Naive B cell (primary cell): ENCODE measurements at places on chromosomes 2 and 18.
A peak's percentile ranks its signal among the peaks of the same experiment; 100 is the strongest.

DNA sequence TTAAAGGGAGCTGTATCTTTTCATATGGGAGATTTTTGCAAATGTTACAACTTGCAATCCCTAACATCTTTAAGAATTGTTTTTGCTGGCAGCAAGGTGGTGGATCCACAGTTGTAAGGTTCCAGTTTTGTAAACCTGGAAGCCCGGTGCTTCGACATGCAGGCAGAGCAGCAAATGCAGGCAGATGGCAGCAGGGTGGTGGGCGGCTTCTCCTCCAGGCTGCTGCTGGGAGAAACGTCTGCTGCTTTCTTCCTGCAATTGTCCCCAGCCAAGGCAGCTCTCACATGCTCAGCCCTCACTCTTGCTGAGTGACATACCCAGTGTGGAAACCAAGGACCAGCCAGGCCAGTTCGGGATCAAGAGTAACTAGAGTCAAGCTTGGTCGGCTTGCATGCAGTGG is 166.0 kb downstream of the SEPTIN10 start:
- no peak for DNase-seq

DNA sequence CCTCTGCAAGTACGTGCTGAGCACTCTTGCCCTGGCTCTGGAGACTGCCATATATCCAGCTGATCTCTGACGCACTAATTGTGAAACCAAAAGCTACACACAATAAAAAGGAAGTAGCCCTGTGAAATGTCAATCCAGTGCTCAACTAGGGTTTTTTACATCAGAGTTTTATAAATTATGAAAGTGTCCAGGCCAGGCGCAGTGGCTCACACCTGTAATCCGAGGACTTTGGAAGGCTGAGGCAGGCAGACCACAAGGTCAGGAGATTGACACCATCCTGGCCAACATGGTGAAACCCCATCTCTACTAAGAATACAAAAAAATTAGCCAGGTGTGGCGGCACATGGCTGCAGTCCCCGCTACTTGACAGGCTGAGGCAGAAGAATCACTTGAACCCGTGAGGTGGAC is 24.5 kb upstream of the PEX13 start:
- DNase-seq, result peak; percentile 84

DNA sequence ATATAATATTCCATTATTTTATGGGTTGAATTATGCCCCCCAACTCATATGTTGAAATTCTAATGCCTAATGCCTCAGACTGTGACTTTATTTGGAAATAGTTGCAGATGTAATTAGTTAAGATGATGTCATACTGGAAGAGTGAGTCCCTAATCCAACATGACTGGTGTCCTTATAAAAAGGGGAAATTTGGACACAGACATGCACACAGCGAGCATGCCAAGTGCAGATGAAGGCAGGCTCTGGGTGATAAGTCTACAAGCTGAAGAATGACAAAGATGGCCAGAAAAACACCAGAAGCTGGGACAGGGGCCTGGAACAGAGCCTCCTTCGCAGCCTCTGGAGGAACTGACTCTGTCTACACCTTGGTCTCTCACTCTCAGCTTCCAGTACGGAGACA is 10.0 kb upstream of the ASAP2 start:
- no peak for DNase-seq

DNA sequence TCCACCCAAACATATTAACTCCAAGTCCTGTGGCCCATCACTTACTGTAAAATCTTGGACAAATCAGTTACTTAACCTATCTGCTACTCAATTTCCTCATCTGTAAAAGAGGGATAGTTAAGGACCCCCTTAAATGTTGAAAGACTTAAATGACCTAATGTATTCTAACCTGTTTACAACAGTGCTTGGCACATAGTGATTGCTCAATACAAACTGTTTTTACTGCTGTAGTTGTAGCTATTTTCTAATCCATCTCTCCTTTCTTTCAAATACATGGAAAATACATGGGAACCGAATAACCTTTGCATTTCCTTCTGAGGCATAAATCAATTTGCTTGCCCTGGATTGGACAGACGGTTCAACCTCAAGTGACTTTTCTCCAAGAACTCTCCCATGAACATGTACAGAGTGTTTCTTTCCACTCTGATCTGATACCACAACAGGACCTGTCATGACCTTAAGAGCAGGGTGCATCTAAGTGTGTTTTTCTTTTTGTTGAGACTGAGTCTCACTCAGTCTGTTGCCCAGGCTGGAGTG is 2.7 kb downstream of the LNPK start:
- no peak for DNase-seq

- no peak for DNase-seq
Observed at GRCh38 chr2:28801726-28802125, 8.9 kb upstream of the SPDYA start.

- no peak for DNase-seq
Observed at GRCh38 chr2:65367524-65367923, 64.9 kb downstream of the SPRED2 start.

GRCh38 chr2:49515996-49516782 is 361.9 kb upstream of the FSHR start:
- DNase-seq, result no peak

DNA sequence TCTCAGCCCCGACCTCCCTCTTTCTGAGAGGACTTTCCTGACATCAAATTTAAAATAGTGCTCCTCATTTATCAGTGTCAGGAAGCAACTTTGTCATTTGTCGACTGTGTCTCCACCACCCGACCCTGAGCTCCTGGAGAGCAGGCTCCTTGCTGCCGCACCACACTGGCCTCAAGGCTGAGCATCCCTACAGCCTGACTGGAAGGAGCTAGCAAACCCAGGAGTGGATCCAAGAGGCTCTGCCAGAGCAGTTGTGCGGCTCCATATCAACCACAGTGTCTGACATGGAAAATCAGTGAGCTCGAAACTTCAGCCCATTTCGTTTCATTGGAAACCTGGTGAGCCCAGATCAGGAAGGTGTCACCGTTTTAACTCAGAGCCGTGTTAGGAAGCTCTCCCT is 125.2 kb downstream of the PTGR3 start:
- no peak for DNase-seq

- no peak for DNase-seq
Observed at GRCh38 chr2:26936855-26937254, 33.6 kb upstream of the MAPRE3 start.

DNA sequence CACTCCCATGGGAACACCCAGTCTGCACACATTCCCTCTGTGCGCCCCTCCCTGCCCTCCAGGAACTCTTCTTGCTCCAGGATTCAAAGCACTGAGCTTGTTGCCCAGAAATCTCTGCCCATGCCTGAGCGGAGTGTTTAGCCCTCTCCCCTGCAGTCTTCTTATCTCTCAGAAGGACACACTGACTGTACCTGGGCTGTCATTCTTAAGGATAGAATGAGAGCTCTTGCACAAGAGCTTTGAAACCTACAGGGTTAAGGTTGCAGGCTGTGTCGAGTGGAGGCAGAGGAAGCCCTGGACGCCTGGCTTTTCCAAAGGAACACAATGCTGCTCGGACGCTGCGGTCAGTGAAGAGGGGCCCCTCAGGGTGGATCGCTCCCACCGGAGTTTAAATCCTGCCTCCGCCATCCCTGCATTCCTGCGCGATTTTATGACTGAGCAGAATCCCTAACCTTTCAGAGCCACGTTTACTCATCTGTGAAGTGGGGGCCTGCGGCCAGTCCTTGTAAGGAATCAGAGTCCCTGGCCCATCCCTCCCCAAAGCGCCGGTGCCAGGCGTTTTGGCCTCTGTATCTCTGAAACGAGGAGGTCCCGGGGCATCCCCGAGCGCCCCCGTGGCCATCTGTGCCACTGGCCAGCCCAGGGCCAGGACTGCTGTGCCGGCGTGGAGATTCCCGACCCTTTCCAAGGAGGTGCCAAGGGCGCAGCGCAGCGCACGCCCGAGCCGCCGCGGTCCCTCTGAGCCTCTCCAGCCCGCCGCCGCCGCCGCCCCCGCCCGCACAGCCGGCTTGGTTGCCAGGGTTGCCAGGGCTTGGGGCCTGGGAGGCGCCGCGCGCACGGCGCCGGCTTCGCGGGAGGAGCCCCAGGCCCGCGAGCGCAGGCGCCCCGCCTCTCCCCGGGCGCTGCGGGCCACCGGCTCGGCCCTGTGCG is 58.9 kb downstream of the FAM168B start:
- no peak for DNase-seq

DNA sequence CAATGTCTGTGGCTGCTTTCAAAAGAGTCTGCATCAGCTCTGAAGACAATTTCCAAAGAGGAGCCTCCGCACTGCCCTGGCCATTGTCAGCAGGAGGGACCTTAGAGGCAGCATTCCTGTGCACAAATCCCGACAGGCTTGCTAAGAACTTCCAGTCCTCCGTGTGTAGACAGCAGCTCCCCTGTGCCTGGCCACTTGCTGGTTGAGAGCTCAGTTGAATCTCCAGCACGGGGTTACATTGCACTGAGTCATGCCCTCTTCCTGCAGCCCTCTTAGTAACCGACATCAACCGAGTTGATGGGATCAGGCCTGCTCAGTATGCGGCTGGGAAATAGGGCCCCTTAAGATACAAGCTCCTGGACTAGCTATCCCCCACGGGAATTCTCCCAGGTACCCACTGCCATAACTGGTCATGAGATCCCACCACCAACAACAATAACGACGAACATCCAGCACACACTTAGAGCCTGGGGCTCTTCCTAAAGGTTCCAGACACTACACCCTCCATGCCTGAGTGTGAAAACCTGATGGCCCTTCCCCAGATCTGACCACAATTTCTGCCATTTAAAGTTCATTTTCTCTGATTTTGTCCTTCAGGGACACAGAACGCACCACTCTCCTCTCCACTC is 12.0 kb downstream of the ATP6V1B1 start:
- no peak for DNase-seq

DNA sequence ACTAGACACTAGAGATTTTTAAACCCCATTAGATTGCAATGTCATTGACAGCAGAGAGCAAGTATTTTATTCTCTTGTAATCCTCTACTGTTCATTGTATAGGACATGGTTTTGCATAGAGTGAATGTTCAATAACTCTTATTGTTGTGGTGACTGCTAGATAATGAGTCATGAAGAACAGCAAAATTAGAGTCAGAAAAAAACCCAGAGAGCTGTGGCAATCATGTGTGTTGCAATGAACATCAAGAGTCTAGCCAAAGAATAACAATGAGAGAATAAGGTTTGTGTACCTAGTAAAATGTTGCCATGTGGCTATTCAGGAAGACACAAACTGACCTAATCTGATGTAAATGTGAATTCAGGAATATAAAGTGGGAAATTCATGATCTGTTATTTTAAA is 684.0 kb downstream of the DSC3 start:
- no peak for DNase-seq

DNA sequence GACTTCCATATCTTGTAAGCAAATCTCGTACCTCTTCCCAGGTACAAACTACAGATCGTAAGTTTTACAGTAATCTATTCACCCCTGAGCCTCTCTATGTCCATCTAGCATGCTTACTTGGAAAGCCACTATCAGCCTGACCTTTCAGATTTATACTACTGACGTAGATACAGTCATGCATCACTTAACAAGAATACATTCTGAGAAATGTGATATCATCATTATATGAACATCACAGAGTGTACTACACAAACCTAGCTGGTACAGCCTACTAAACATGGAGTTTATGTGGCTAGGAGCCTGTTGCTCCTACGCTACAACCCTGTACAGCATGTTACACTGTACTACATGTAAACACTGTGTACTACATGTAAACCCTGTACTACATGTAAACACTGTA is 293.2 kb upstream of the ZNF804A start:
- no peak for DNase-seq

GRCh38 chr2:46331109-46331766 is 34.0 kb downstream of the EPAS1 start:
- DNase-seq, result no peak

GRCh38 chr2:47214990-47215389 is 59.9 kb upstream of the STPG4 start:
- no peak for DNase-seq

DNA sequence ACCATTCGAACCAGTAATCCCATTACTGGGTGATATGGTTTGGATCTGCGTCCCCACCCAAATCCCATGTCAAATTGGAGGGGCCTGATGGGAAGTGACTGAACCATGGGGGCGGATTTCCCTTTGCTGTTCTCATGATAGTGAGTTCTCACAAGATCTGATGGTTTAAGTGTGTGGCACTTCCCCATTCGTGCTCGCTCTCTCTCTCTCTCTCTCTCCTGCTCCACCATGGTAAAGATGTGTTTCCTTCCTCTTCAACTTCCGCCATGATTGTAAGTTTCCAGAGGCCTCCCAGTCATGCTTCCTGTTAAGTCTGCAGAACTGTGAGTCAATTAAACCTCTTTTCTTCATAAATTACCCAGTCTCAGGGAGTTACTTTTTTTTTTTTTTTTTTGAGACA is 62.6 kb downstream of the NBAS start:
- no peak for DNase-seq

DNA sequence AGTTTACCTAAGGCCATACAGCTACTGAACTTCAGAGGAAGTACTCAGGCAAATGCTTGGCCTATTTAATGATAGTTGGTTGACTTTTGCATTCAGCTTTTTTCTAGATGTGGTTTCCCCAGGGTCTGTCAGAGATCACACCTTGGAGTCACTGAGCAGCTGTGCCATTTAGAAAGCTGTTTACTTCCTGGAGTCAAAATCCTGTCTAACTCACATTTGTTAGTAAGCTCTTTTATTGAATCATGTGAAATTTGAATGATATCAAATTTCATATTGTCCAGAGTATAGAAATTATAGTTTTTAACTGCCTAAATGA is 7.6 kb upstream of the TRIB2 start:
- DNase-seq, result no peak

GRCh38 chr2:240575101-240575965 is 7.0 kb downstream of the RNPEPL1 start:
- DNase-seq, result no peak

DNA sequence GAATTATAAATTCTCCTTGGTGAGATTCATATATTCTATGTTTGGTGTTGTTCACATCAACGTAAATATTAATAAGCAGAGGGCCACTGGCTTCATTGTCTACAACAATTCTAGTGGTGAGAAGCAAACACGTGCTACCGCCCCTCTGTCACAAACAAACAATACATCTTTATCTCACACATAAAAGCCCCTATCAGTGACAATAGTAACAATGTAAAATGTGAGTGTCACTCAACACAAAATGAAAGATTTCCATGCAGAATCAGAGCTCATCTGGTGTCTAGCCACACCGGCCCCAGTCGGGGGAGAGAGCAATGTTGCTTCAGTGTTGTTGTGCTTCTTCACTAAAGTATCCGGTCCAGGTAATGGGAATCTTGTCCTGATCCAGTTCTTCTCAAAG is 932.6 kb downstream of the SOCS6 start:
- DNase-seq, result no peak

- DNase-seq, result no peak
Observed at GRCh38 chr2:162188451-162188850, 36.4 kb upstream of the GCG start.
